ENCODE measurements at places on chromosomes 2 and 18.

- no peak for DNase-seq
Observed at GRCh38 chr18:4369705-4370104, 85.4 kb downstream of the DLGAP1 start.

GRCh38 chr2:168767258-168767657 is 35.2 kb upstream of the NOSTRIN start:
- DNase-seq: no peak

DNA sequence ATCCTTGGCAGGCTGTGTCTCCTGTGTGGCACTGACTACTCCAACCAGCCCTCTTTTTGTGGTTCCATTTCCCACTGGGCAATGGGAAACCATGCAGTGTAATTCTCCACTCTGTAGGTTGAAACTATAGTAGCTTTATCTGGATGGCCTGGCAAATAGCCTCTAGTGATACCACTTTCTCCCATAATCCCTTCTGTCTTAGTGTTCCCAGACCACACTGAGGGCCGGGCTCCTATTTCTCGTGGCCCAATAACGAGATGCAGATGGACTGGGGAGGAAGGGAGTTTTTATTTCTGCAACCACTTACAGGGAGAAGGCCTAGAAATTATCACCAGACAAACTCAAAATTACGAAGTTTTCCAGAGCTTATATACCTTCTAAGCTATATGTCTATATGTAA is 24.7 kb downstream of the SKA1 start:
- no peak for DNase-seq

- no peak for DNase-seq
Observed at GRCh38 chr18:52682260-52682659, 342.3 kb downstream of the DCC start.

DNA sequence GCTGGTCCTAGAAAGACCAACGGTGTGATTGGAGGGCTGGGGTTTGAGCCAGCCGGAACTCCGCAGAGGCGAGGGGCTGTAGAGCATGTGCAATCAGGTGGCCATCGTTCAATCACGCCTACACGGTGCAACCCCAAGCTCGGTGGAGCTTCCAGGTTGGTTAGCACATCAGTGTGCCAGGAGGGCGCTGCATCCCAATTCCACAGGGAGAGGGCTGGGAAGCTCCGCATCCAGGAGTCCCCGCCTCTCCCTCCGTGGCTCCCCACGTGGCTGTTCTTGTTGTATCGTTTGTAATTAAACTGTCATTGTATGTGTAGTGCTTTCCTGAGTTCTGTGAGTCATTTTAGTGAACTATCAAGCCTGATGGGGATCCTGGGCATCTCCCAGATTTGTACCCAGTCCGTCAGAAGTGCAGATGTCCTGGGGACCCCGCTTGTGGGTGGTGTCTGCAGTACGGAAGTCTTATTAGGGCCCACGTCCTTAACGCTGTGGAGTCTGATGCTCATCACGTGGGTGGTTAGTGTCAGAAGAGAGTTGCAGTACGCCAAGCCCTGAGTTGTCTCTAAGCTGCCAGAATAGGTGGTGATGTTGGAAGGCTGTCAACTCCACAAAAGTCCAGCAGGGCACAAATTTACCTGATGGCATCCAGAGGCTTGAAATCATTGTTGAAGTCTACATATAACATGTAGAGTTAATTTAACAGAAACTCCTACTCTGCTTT is 20.6 kb upstream of the AMMECR1L start:
- no peak for DNase-seq

GRCh38 chr2:238498188-238498587 is 71.5 kb downstream of the ASB1 start:
- DNase-seq: no peak

- no peak for DNase-seq
Observed at GRCh38 chr2:238145851-238146250, 7.4 kb downstream of the KLHL30 start.

DNA sequence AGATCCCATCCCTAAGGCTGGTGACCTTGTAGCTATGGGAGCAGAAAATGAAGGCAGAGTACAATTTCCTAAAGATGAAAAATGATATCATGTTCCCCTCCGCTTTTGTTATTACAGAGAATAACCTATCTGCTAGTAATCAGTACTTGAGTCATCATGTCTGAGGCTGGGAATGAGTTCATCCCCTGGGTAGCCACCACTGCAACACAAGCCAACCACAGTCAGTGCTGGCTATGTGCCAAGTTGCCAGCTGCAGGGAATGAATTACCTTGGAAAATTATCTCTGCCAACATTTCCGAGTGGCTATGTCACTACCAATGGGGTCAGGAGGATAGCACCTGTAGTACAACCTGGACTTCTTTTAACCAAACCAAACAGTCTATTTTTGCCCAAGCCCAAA is 1094.7 kb upstream of the DDX18 start:
- no peak for DNase-seq

DNA sequence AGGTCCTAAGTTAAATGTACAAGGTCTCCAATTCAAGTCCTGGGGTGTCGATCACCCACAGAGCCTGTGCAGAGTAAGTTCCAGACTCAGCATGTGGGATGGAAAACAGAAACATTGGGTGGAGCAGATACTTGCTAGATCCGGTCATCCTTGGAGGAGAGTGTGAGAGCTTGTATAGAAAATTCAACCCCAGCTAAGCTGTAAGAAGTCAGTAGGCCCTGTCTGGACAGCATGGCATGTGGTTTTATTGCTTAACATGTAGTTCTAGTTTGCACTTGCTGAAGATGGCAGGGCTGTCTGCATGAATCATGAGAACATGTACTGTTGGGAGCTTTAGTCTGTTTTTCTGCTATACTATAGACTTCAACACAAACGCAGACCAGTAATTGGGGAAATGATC is 189.6 kb upstream of the RMP24 start:
- no peak for DNase-seq

DNA sequence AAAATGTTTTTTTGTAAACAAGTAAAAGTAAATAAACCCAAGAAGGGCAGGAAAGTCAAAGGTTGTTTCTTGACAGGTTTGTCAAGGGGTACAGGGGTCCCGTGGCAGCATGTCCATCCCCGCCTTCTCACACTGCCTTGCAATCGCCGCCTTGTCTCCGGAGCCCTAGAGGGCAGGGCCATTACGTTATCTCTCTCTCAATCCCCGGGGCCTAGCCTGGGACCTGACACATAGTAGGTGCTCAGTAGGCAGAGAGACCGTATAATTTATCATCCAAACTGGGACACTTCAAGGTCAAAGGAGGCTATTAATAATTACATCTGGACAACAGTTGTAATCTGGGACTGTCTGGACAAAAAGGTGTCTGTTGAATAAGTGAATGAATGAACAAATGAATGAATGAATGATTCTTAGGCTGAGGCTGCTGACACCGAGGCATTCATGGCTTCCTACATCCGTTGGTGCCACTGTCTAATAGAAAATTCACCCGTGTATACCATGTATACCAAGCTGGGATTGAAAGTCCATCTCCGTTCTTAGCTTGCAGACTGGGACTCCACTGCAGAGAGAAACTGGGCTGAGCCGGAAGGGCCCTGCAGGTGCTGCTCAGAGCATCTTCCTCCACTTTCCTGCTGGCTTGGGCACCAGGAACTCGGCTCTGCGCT is 44.8 kb upstream of the PLB1 start:
- no peak for DNase-seq

DNA sequence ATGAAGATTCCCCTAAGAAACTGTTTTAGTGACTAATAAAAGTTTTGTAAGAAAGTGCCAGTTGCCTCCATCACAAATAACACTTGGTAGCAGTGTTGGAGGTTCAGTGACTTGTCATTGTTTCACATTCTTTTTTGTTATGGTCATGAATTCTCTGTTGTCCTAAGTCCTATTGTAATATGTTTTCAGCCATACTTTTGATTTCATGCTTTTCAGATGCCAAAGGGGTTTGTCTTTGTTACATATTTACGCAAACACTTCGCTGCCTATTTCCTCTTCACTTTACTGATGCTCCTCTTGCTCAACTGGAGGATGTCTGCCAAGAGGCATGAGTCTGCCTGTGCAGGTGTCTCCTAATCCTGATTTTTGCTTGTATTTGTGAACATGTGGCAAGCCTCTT is 66.6 kb downstream of the PHLPP1 start:
- DNase-seq: no peak

DNA sequence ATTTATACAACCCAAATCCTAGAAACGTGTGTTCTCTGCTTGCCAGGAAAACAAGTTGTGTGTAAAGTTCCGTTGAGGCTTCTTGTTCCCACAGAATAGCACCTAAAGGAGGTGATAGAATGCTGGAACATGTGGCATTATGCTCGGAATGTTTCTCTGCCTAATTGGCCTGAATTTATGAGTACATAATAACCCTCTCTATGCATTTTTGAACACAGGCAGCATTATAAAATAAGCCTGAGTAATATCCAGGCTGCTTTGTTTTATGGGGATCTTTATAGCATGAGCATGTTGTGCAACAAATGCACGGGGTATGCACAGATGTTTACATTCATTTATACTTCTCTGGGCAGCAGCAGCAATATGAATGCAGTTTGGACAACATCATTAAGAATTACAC is 385.7 kb downstream of the MBD2 start:
- DNase-seq: no peak

GRCh38 chr2:215880970-215881369 is 132.4 kb downstream of the MREG start:
- DNase-seq: no peak

DNA sequence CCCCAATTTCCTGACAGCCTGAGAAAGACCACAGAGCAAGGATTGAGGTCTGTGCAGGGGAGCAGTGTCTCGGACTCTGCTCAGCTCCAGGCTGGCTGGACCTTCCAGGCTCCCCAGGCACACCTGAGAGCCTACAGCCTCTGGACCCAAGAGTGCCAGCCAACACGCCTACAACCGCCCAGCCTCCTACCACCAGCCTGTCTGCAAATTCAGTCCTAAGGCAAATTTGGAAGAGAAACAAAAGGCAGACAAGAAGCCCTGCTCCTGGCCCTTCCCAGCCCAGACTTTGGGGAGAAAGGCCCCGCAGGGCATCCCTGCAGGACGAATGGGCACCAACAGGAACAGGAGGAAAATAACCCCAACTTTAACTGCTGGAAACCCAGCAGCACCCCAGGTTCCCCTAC is 1.9 kb downstream of the HS6ST1 start:
- no peak for DNase-seq

DNA sequence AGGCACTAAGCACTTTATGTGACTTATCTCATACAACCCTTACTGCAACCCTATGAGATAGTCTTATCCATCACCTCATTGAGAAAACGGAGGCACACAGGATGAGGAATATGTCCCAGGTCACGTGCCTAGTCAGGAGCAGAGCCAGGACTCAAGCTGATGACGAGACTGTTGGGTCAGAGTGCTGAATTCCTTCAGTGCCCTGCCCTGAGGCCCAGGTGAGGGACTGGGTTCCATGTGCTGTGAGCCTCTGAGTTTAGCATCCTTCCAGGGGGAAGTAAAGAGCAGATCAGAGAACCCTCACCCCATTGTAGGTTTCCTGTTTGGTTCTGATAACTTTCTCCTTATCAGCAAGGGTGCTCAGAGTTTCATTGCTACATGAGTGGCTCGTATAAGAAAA is 11.7 kb upstream of the EDAR start:
- no peak for DNase-seq

- no peak for DNase-seq
Observed at GRCh38 chr2:25787020-25787419, 91.3 kb downstream of the ASXL2 start.

- DNase-seq: no peak
Observed at GRCh38 chr18:5419601-5420000, 124.1 kb upstream of the ZBTB14 start.

DNA sequence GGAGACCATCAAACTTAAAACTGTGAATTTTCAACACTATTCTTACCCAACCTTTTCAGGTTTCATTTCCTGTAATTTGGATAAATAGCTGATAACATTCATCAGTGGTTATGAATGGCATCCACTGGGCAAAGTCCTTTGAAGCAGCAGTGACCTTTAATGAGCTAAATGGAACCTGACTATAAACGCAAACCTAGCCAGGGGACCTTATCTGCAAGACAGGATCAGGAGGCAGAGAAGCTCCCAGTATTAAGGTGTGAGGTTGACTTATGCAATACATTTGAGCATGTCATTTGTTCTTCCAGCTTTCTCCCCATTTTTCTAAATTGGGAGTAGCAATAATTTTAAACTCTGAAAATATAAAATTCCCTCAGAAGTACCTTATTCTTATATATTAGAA is 38.4 kb downstream of the CREG2 start:
- no peak for DNase-seq

DNA sequence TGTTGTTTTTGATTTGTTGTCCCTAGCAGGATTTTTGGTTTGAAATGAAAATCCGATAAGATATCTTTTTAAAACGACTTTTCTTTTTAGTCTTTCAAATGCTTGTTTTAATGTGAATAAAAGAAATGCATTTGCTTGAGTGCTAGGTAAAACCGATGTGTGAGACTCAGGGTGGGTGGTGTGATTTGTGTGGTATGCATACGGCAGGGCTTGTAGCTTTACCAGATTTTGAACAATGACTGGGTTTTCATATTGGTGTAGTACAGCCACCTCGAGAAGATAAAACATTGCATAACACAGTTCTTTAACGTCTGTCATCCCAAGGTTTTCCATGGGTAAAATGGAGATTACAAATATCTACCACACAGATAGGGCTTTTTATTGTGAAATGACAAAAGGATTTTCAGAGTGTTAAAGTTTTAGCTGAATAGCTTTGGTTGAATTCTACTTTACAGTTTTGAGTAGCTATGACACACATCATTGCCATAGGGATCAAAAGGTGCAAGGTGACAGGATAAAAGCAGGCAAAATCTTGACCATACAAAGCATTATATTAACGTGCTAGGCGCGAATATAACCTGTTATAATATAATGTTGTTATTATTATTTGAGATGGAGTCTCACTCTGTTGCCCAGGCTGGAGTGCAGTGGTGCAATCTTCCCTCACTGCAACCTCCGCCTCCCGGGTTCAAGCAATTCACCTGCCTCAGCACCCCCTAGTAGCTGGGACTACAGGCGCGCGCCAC is 824 bp upstream of the ZNF638 start:
- DNase-seq: no peak

DNA sequence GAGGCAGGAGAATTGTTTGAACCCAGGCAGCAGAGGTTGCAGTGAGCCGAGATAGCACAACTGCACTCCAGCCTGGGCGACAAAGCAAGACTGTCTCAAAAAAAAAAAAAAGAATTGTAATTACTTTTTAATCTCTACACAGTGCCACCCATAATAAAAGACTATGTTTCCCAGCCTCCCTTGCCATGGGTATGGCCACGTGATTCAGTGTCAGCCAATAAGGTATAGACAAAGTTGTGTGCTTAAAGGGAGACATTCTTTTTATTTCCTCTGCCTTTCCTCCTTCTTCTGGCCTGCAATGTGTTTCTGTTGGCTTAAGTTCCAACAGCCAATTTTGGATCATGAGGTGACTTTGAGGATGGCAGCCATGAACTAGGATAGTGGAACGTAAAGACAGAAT is 406.9 kb downstream of the LNPK start:
- no peak for DNase-seq

- DNase-seq: no peak
Observed at GRCh38 chr2:14011190-14011589, 621.3 kb upstream of the LRATD1 start.

DNA sequence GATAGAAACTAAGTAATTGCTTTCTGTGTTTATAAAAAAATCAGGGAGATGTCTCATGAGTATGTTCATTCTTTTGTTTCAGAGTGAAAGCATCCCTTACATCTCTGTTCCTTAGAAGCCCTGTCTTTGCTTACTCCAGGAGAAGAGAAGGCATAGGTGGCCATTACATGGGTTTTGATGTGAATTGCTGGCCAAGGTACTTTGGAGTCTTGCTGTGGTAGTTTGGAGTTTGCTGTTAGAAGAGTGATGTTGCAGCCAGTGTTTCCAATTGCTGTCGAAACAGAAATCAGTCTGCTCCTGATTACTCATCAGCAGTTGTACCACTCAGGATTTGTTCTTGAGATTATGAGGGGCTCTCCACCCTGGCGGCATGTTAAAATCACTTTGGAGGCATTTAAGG is 97.8 kb upstream of the KLHL14 start:
- DNase-seq: no peak

- DNase-seq: no peak
Observed at GRCh38 chr2:20071397-20072383, 20.3 kb upstream of the LAPTM4A start.
